ENCODE measurements at places on chromosomes 2 and 18.

DNA sequence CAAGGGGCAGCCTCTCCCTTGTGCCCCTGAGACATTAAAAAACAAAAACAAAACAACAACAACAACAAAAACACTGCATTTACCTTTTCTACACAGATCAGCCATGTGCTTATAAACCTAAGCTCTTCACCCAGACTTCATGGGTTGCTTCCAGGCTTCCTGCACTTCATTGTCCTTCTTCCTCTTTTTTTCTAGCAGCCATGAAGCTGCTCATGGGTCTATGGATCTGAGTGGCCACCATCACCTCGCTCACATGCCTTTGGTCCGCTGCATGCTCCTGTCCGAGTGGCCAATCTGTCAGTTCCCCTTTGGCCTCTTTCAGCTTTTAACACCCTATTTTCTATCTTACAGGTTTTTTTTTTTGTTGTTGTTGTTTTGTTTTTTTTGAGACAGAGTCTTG lies 9.0 kb upstream of the TET3 start:
- no peak for DNase-seq

DNA sequence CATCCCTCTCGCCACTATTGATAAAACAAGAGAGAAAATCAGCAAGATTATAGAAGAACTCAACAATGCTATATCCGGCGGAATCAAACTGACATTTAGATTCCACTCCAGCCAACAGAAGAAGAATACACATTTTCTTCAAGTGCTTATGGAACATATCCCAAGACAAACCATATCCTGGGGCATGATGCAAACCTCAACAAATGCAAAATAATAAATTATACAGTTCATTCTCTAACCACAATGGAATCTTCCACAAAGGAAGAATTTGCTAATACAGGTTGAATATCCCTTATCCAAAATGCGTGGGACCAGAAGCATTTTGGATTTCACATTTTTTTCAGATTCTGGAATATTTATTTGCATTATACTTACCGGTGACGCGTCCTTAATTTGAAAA lies 51.4 kb upstream of the YPEL5 start:
- DNase-seq = peak; percentile 64

DNA sequence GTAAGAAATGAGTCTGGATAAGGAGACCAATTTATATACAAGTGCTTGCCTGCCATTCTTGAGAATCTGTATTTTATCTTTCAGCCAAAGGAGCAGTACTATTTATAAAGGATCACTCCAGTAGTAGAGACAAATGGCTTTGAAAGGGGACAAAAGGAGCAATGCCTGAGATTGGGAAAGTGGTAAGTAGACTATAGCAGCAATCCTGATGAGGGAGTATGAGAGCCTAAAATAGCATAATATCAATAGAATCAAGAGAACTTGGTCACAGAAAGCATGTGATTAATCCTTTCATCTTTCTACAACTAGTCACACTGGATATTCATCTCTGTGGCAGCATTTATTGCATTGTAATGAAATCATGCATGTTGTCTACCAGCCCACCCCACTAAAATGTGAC lies 20.2 kb downstream of the NRXN1 start:
- no peak for DNase-seq

DNA sequence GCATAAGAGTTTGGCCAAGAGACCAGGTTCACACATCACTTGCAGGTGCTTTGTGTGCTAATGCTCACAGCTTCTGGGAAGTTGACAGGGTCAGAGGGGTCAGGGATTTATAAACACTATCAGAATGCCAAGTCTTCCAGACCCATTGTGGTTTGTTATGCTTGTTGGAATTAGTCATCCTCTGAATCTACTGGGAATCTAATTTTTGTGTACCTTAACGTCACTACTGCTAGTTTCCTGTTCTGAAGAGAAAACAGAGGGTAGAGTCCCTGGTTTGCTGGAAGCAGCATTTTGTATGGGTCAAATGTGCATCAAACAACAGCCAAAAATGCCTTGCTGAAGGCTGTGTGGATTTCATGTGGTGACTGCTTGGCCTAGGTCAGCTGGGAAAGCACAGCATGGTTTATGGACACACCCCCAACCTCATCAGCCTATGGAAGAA lies 33.3 kb downstream of the ANTXR1 start:
- no peak for DNase-seq

DNA sequence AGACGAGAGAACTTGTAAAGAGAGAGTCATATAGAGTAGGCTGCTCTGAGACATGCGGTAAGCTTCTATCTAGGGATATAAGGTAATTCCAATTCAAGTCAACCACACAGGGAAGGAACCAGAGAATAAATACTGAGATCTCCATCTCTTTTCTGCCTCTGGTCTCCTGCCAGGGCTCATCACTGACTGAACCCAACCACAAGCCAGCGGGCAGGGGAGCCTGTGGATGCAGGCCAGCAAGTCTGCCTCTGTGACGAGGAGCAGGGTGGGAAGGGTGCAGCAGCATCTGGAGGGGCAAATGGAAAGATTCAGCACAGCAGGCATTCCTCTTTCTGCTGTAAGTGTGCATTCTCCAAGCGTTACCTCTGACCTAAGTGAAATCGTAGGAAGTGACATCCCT lies 82.2 kb downstream of the ICOS start:
- DNase-seq = no peak

- DNase-seq = no peak
Observed at GRCh38 chr2:98473995-98474780, 29.5 kb downstream of the INPP4A start.
